ENCODE measurements at places on chromosomes 3 and 15. TPM values are rescaled to one million over a fixed set of nuclear protein-coding genes. Genes with fewer than 3 reads are reported as not detected.

SLC51B gene
- 0.78 TPM for total RNA-seq

IFT57 gene
- 80.5 TPM for total RNA-seq

ZNF717 gene
- 5.0 TPM for total RNA-seq

SLC30A4 gene
- 9.6 TPM for total RNA-seq

VEPH1 gene
- total RNA-seq, result 3.0 TPM

ACP3 gene
- not detected for total RNA-seq

RASL12 gene
- total RNA-seq, result 0.16 TPM

ADIPOQ gene
- 0.19 TPM for total RNA-seq

RBPMS2 gene
- 1.3 TPM for total RNA-seq

FBXO40 gene
- 0.18 TPM for total RNA-seq

CYP11A1 gene
- not detected for total RNA-seq

PCSK6 gene
- total RNA-seq, result 6.5 TPM

CFAP161 gene
- total RNA-seq, result 0.19 TPM

RPL32 gene
- total RNA-seq, result 2,002 TPM

FAM174B gene
- 9.5 TPM for total RNA-seq

LRRIQ4 gene
- 0.36 TPM for total RNA-seq

UNC45A gene
- total RNA-seq, result 35.8 TPM

ANKDD1A gene
- 2.5 TPM for total RNA-seq

ERICH6 gene
- 0.53 TPM for total RNA-seq

CDHR4 gene
- not detected for total RNA-seq

SEMA3G gene
- total RNA-seq, result 0.14 TPM

Data from motor neuron (in vitro differentiated cells).